ENCODE measurements at places on chromosomes 4 and X.
A peak's percentile ranks its signal among the peaks of the same experiment; 100 is the strongest.

- DNase-seq = no peak
- no peak overlapping the region for H3K4me3 ChIP-seq
- H3K27me3 ChIP-seq = no peaks in the 10 kb centered on the region
- no peaks in the 10 kb centered on the region for H3K36me3 ChIP-seq
- H3K4me1 ChIP-seq = no peaks in the 10 kb centered on the region
Observed at GRCh38 chr4:83993774-83994173, 457.9 kb downstream of the GPAT3 start.

DNA sequence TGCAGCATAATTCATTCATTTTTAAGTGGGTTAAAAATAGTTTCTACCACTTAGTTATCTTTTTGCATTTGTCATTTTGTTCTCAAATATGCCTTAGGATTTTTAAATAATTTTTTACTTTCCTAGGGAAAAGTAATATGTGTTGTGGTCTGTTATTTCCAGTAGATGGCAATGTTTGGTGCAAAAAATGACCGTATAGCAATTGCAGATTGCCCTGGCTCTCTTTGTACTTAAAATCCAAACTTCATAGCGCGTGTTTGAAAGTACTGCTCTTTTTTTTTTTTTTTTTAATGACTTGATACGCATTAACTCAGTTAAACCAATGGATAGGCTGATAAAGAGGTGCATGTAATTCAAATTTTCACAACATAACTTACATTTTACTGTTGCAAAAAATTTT, 74.4 kb upstream of the RBMX start:
- DNase-seq = peak; percentile 17
- H3K36me3 ChIP-seq = no peaks in the 10 kb centered on the region
- no peaks in the 10 kb centered on the region for H3K4me1 ChIP-seq
- no peaks in the 10 kb centered on the region for H3K27me3 ChIP-seq

DNA sequence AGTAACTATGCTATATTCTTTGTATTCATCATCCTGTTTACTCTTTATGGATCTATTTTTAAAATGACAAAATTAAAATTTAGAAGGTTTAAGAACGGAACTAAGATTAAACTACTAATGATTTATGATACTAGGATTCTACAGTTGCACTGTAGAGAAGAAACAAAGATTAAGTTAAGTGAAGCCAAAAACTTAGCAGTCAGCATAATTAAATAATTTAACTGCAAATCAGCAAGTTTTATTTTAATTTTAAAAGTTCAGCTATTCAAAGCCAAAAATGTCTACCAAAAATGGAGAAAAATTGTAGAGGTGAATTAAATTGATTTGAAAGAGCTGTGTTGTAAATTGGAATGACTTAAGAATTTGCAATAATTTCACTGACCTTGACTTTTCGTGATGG, 30.8 kb downstream of the NDST4 start:
- H3K36me3 ChIP-seq = no peaks in the 10 kb centered on the region
- no peaks in the 10 kb centered on the region for H3K4me1 ChIP-seq
- H3K27ac ChIP-seq = no peak overlapping the region

GRCh38 chrX:139209342-139209741, 321.2 kb upstream of the F9 start:
- no peak for DNase-seq
- H3K36me3 ChIP-seq = no peaks in the 10 kb centered on the region
- no peaks in the 10 kb centered on the region for H3K4me1 ChIP-seq
- H3K27ac ChIP-seq = no peak overlapping the region
- H3K27me3 ChIP-seq = no peaks in the 10 kb centered on the region
- H3K4me3 ChIP-seq = no peak overlapping the region

DNA sequence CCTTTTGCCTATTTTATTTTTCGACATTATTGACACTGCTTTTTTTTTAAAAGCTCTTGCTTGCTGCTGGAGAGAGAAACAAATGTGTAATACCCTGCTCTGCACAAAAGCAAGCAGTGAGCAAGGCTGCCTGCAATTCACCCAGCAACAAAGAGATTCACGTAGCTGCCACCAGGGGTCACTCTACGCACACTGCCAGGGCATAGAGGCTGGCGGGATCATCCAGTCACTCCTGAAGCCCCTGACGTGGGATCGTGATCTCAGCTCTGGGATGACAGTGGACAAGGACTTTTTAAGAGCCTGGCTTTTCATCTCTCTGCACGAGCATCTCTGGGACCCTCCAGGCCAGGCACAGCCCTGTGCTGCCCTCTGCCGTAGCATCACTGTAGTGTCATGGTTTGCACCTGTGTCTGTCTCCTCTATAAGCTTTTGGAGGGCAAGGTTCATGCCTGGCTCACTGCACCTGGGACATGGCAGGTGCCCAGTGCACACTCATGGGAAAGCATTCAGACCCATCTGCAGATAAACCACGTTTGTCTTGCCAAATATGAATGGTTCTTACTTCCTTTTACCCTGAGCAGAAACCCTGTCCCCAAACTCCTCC, 19.8 kb downstream of the C4orf50 start:
- H3K27me3 ChIP-seq = no peaks in the 10 kb centered on the region
- DNase-seq = peak; percentile 18
- no peak overlapping the region for H3K27ac ChIP-seq
- no peaks in the 10 kb centered on the region for H3K4me1 ChIP-seq
- no peak overlapping the region for H3K4me3 ChIP-seq

- H3K36me3 ChIP-seq = no peaks in the 10 kb centered on the region
- no peak overlapping the region for H3K27ac ChIP-seq
- H3K27me3 ChIP-seq = no peaks in the 10 kb centered on the region
- no peak for DNase-seq
Observed at GRCh38 chr4:101186567-101187184, 160.7 kb downstream of the PPP3CA start.

DNA sequence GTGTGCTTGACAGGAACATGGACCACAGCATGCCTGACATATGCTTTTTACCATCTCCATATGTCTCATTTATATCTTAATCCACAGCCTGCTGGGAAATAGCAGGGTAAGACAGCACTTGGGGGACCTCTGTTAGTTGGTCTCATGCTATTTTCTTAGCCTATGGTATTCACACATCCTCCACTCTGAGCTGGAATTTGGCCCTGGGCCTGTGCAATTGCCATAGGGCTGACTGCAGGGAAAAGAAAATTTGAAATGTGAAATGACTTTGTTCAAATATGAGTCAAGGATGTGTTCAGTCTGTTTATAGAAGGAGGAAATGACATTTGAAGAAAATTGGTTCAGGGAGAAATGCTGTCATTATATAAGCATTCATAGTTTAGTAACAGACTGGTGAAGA, 9.6 kb upstream of the MAP7D3 start:
- no peaks in the 10 kb centered on the region for H3K36me3 ChIP-seq
- no peak for DNase-seq
- no peaks in the 10 kb centered on the region for H3K4me1 ChIP-seq
- no peak overlapping the region for H3K27ac ChIP-seq

DNA sequence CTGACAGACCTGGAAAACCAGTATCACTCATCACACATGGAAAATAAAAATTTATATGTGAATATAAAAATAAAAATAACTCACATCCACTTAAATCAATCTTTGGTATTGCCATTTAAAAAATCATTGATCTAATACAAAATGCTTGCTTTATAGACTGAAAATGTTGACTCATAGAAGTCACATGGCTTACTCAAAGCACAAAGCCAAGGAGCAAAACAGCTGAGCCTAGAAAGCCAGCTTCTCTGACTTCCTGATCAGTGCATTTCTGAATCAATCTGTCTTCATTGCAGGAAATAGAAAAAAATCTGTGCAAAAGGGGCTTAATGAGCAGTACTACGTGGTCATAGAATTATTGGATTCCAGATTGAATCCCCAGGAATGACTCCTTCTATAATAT, 176.9 kb upstream of the HS3ST1 start:
- no peak overlapping the region for H3K4me3 ChIP-seq
- H3K36me3 ChIP-seq = no peaks in the 10 kb centered on the region
- no peaks in the 10 kb centered on the region for H3K4me1 ChIP-seq
- no peaks in the 10 kb centered on the region for H3K27me3 ChIP-seq
- H3K27ac ChIP-seq = no peak overlapping the region

- H3K27ac ChIP-seq = no peak overlapping the region
- H3K4me1 ChIP-seq = no peaks in the 10 kb centered on the region
- H3K27me3 ChIP-seq = no peaks in the 10 kb centered on the region
- DNase-seq = no peak
- no peak overlapping the region for H3K4me3 ChIP-seq
Observed at GRCh38 chrX:67545893-67546495, 2.2 kb downstream of the AR start.

DNA sequence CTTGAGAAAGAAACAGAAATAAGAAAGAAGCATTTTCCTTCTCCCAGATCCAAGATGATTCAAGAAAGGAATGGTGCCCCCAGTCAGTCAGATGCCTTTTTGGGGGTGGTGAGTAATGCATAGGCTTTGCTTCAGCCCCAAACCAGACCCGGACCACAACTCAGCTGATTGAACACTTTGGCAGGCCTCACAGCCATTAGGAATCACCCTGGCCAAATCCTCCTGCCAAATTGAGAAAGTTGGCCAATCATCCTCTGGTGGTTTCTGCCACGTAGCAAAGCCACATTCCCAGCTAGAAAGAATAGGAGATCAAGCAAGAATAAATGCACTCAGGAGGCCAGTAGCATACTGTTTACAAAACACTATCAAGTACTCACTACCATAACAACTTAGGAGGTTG, 33.7 kb downstream of the FRMD7 start:
- no peak overlapping the region for H3K4me3 ChIP-seq
- H3K36me3 ChIP-seq = no peaks in the 10 kb centered on the region
- no peaks in the 10 kb centered on the region for H3K4me1 ChIP-seq
- no peaks in the 10 kb centered on the region for H3K27me3 ChIP-seq
- H3K27ac ChIP-seq = no peak overlapping the region

- H3K27ac ChIP-seq = no peak overlapping the region
- H3K27me3 ChIP-seq = no peaks in the 10 kb centered on the region
- H3K4me3 ChIP-seq = no peak overlapping the region
- H3K36me3 ChIP-seq = no peaks in the 10 kb centered on the region
Observed at GRCh38 chrX:38548508-38548907, 12.8 kb upstream of the TSPAN7 start.

- no peaks in the 10 kb centered on the region for H3K27me3 ChIP-seq
- DNase-seq = no peak
- no peaks in the 10 kb centered on the region for H3K36me3 ChIP-seq
- no peaks in the 10 kb centered on the region for H3K4me1 ChIP-seq
Observed at GRCh38 chr4:7659429-7660175, 224.9 kb upstream of the PSAPL1 start.

DNA sequence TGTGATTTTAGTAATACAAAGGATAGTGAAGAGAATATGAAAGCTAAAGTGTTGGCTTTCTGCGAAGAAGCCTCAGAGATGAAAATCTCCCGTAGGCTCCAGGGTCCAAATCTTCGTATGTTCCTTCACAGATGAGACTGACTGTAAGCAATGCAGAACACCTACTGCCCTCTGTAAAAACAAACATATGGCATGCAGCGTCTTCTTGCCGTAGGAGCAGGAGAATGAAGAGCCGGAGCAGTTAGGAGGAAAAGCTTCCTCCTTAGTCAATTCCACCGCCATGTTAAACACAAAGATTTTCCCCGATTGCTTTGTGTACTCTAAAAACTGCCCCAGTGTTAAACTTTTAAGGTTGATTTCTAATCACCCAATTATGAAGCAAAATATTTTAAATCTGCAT, 22.5 kb downstream of the RWDD4 start:
- H3K27ac ChIP-seq = no peak overlapping the region
- no peaks in the 10 kb centered on the region for H3K36me3 ChIP-seq
- no peak for DNase-seq

- no peak overlapping the region for H3K27ac ChIP-seq
- DNase-seq = no peak
- H3K36me3 ChIP-seq = peaks cover 5% of the 10 kb centered on the region
- H3K4me1 ChIP-seq = no peaks in the 10 kb centered on the region
Observed at GRCh38 chr4:55993994-55994663, 45.4 kb downstream of the CEP135 start.

- no peaks in the 10 kb centered on the region for H3K4me1 ChIP-seq
- no peak within 1 kb of the TSS for H3K27ac ChIP-seq
- H3K4me3 ChIP-seq = no peak within 1 kb of the TSS
- no peaks in the 10 kb centered on the region for H3K27me3 ChIP-seq
- no peak for DNase-seq
Observed at GRCh38 chr4:78551420-78552351, at the start of gene ANXA3. TSS of gene ANXA3 (plus strand) at chr4:78551770. CDS start at chr4:78554474, 2,704 bp downstream.

DNA sequence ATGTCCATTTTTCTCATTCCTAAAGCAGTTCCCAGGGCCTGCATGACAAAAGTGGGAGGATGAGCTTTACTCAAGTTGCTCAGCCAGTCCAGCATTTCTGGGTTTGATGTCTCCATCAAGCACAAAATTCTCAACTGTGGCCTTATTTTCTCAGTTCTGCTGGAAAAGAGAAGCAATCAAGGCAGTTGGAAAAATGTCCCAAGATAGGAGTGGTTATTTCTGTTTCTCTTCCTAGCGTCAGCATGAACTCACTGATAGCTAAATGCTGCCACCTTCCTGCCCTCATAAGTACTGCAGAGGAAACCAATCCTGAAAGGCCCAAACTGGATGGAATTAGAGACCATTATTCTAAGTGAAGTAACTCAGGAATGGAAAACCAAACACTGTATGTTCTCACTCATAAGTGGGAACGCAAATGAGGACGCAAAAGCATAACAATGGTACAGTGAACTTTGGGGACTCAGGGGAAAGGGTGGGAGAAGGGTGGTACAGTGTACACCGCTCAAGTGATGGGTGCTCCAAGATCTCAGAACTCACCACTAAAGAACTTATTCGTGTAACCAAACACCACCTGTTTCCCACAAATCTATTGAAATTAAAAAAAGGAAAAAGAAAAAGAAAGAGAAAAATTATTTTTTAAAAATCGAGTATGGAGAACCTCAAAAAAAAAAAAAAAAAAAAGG, 29.6 kb downstream of the ADH7 start:
- H3K27me3 ChIP-seq = no peaks in the 10 kb centered on the region
- no peaks in the 10 kb centered on the region for H3K36me3 ChIP-seq
- H3K4me3 ChIP-seq = no peak overlapping the region

- no peaks in the 10 kb centered on the region for H3K36me3 ChIP-seq
- no peak for DNase-seq
- no peaks in the 10 kb centered on the region for H3K4me1 ChIP-seq
- no peak overlapping the region for H3K4me3 ChIP-seq
Observed at GRCh38 chr4:130056286-130056685, 960.3 kb downstream of the C4orf33 start.

- H3K4me3 ChIP-seq = no peak overlapping the region
- H3K36me3 ChIP-seq = no peaks in the 10 kb centered on the region
- H3K4me1 ChIP-seq = no peaks in the 10 kb centered on the region
- no peak for DNase-seq
- H3K27ac ChIP-seq = no peak overlapping the region
Observed at GRCh38 chrX:111857534-111858060, 18.4 kb upstream of the TRPC5OS start.
